NCI-H2081 (cell line): ENCODE measurements at places on chromosomes 6 and 20.
A peak's percentile ranks its signal among the peaks of the same experiment; 100 is the strongest.

DNA sequence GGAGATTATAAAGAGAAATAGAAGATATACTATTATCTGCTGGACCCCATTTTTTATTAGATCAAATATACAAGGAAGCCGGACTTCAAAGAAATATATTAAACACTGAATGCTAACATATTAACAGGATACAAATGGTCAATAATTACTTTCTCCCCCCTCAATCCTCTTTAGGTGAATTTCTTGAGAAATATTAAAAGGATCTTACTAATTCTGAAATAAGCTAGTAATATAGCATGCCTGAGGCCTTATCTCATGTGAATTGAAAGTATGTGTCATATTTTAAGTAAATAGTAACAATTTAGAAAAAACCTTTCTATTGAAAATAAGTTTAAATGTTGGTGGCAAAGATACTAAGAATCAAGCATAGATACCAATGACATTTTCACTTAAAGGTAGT, 954.7 kb upstream of the MAN1A1 start:
- no peak for DNase-seq

- DNase-seq: no peak
Measured at GRCh38 chr6:12715437-12715836, 1.1 kb upstream of the PHACTR1 start.

DNA sequence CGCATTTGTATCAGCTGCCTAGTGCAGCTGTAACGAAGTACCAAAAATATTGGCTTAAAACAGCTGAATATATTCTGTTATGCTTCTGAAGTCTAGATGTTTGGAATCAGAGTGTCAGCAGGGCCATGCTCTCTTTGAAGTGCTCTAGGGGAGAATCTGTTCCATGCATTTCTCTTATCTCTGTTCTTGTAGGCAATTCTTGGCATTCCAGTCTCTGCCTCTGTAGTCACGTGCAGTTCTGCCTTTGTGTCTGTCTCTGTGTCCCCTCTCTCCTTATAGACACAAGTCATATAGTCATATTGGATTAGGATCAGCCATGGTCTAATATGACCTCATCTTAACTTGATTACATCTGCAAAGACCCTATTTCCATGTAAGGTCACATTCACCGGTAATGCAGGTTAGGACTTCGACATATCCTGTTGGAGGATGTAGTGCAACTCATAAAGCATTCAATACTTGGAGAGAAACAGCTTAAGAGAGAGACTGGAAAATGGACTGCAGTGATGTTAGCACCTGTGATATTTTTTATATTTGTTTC, 18.6 kb downstream of the FAM83B start:
- DNase-seq: no peak

GRCh38 chr6:15754035-15754705, 91.3 kb upstream of the DTNBP1 start:
- DNase-seq: no peak

DNA sequence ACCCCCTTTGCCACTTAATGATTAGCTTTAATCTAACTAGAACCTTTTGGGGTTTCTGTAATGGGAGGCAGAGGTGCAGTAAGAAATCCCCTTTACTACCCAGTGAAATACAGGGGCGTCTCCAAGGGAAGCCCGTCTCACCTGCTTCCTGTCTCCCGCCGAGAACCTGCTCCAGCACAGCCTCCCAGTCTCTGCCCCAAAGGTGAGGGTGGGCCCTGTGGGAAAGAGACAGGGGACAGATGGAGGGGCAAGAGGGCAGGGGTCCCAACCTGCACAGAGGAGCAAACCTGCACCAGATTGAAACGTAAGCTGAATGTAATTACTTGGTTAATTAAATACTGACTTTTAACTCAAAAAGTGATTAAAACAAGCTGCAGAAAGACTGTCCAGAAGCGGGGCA, 474.2 kb upstream of the SULF2 start:
- DNase-seq: no peak

GRCh38 chr6:45754432-45754831, 261.2 kb downstream of the CLIC5 start:
- DNase-seq: no peak

DNA sequence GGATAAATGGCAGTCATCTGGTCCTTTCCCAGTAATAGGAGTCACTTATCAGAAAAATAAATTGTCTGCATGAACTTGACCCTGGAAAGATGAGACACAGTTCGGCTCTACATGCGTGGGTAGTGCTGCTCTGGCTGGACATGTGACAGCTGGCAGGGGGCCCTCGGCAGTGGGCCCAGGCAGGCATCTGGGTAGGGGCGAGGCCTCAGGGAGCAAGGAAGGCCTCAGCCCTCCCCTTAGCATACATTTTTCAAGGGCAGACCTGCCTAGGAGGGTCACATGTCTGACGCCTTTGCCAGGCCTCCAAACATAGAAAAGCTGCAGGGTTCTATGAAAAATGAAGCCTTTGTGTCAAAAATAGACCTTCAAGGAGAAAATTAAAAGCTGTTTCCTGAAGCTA, 12.8 kb upstream of the ILRUN start:
- DNase-seq: no peak

DNA sequence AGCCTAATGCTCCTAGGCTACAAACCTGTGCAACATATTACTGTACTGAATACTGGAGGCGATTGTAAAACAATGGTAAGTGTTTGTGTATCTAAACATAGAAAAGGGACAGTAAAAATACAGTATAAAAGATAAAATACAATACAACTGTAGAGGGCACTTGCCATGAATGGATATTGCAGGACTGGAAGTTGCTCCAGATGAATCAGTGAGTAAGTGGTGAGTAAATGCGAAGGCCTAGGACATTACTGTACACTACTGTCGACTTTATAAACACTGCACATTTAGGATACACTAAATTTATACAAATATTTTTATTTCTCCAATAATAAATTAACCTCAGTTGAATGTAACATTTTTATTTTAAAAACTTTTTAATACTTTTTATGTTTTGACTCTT, 485.0 kb downstream of the MMUT start:
- DNase-seq: no peak

GRCh38 chr6:94278146-94278545, 858.8 kb upstream of the EPHA7 start:
- DNase-seq: no peak

- no peak for DNase-seq
Measured at GRCh38 chr6:145015739-145016558, 719.4 kb downstream of the EPM2A start.

GRCh38 chr20:50308513-50309279, 118.1 kb downstream of the CEBPB start:
- no peak for DNase-seq

DNA sequence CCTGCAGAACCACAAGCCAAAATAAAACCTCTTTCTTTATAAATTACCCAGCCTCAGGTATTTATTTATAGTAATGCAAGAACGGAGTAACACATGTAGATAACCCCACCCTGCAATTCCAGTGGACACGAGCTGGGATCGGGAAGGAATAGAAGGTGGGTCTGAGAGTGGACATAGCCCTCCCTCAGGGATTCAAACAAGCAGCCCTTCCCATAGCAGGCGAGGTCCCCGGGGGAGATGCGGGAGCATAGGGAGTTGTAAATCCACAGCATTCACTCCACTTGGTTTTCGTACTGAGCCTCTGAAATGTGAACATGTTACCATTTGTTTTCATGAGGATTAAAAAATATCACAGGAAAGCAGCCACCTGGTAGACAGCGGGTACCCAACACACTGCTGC, 312.6 kb downstream of the CDH4 start:
- DNase-seq: no peak

DNA sequence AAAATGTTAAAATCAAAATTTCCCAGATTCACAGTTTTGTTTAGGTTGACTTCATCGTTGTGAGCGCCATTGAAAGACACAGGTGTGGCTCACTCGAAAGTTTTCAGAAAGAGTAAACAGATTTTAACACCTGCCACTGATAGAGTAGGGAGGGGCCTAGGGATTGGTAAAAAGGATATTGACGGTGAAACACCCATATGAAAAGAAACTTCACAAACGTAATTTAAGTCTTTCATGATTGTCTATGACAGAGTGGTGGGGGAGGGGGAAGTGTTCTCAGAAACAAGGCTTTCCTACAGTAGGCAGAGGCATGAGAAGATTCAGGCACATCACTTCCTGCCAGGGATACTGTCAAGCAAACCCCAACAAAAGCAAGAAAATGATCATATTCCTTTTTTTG, 101.4 kb downstream of the PERP start:
- DNase-seq: no peak

DNA sequence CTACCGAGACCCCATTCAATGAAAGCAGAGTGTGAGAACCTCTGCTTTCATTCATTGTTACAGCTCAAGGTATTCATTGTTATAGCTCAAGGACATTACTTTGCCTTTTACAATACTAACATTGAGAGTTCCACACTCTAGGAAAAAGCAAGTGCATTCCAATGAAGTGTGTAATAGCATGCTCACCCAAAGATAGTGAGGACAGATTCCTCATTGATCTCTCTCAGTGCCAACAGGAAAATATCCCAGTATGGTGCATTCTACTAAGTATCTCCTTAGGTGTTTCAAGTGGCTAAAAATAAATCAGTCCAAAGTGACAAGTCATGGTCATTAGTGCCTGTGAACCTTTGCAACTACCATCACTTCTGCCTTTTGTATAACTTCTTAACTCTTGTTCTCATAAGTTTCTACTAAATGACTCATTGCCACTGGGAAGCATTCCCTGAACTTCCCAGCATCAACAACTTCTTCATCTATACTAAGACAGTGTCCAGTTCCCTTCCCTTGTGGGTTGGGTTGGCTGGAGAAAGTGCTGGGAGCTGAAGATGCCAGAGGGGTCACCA, 140.7 kb upstream of the STXBP5 start:
- no peak for DNase-seq

DNA sequence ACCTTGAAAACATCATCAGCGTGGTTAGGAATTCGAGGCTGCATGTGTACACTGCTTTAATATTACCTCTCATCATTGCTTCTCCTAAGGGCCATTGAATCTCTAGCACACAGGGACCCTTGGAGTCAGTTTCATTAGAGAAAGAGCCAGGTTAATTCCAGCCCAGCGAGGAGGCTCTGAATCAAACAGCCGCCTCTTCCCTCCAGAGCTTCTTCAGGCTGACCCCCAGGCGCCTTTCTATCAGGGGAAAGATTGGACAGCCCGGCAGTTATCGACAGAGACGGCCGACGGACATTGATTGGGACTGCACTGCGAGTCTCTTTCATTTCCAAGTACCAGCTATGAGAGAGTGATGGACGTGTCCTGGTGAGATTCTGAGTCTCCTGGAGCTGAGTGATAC, 159.2 kb downstream of the ANKRD60 start:
- DNase-seq: no peak

DNA sequence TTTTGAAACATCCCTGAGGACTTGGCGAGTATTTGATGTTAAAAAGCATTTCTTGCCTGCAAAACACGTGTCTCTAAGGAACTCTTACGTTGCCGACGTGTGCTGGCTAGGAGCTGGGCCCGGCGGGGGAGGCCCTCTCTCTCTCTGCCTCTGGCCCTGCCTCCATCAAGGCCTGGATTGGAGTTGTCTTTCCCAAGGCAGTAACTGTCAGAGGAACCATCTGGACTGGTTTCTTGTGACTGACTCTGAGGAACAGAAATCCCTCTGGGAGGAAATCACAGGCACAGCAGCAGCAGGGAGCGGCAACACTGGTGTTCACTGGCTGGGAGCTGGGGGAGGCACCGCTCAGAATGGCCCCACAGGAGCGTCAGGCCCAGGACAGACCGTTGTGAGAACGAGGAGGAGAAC, 244.2 kb downstream of the NRN1 start:
- no peak for DNase-seq

DNA sequence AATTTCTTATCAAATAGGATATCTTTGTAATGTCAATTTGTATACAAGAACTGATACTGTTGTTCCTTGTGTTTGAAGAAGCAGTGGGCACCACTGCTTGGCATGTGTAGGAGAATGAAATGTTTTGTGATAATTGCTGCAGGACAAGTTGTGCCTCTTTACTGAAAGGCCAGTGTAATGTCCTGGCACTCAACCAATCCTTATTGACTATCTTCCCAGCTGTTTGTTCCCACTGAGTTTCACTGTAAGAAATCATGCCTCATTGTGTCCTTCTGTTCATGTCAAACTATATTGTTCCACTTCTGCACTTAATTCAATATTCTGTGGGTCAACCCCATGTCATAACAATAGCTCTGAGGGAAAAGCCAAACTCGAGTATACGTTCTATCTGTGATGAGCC, 136.1 kb upstream of the FAM83B start:
- DNase-seq: no peak

GRCh38 chr6:7154341-7155139, 46.8 kb downstream of the RREB1 start:
- DNase-seq: no peak

DNA sequence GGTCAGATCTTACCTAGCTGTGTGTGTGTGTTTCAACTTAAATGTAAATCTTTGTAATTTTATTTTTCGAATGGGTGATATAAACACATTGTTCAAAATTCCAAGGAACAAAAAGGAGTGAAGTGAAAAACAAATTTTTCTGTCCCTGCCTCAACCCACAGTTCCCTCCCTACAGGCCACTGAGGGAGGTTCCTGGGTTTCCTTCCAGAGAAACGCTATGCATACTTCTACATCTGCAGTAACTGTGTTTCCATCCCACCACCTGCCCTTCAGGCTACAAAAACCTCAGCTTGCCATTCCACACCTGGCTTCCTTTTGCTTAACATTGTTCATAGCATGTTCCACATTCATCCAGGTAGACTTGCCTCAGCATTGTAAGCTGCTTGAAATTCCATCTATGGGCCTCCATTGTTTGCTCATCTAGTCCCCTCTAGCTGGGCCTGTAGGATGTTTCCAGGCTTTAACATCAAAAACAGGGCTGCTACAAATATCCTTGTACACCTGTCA, 12.0 kb downstream of the ANGPT4 start:
- no peak for DNase-seq

- DNase-seq: no peak
Measured at GRCh38 chr6:31157513-31158139, at the start of gene CCHCR1. Gene CCHCR1, minus strand, starts transcription at chr6:31157802. Its CDS starts 202 bp downstream, at chr6:31157600.

DNA sequence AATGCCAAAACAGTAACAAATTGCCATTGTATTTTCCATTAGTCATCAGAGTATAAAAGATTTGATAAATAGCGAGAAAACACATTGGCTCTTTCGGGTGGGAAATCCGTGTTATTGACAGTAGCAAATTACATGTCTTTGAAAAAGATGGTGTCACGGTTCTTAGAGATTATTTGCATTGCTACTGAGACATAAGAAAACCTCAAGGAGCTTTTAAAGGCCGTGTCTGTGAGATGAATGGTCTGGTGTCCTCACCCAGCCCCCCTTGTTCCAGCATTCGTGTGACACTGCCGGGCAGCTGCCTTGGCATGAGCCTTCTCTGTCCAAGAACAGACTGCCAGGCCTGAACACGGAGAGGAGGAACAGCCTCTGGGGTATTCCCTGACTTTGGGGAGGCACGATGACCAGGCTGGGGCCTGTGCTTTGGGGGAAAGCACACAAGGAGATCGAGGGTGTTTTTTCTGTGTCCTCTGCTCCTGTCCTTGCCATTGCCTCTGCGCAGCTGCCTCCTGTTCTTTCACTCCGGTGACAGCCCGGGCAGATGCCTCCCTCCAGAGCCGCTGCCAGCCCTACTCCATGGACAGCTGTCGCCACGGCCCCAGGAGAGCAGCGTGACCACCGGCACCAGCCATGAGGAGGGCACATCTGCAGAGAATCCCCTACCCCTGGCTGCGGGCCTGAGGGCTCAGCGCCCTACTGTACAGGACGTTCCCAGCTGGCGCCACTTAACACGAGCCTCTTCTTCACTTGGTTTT, 167.7 kb upstream of the CDYL start:
- no peak for DNase-seq

GRCh38 chr6:154471609-154472362, 38.7 kb downstream of the CNKSR3 start:
- peak; percentile 69 for DNase-seq

- no peak for DNase-seq
Measured at GRCh38 chr20:63167026-63167917, 48.7 kb downstream of the YTHDF1 start.

- no peak for DNase-seq
Measured at GRCh38 chr6:46764961-46765360, 18.2 kb downstream of the ANKRD66 start.
